Choroid plexus epithelial cell (primary cell): ENCODE measurements at places on chromosomes 1 and 21.

GRCh38 chr1:217228689-217229088 is 402.2 kb downstream of the GPATCH2 start:
- DNase-seq, result no peak

DNA sequence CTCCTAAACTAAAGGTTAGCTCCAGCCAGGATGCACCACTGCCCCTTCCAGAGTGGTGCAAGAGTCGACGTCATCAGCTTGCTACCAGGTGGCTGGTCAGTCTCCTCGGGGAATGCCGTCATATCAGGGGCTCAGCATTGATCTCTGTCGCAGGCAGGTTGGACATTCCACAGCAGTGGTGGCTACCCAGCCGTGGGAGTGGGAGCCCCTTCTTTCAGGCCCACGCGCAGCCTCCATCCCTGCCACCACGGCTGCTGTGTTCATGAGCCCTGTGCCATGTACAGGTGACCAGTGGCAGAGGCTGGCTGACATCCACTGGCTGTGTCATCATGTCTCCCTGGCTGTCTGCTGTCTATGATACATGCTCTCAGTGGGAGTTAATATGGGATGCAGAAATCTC is 25.5 kb downstream of the IL10RB start:
- DNase-seq, result no peak

GRCh38 chr1:77271852-77272580 is 9.8 kb upstream of the AK5 start:
- peak; percentile 69 for DNase-seq

DNA sequence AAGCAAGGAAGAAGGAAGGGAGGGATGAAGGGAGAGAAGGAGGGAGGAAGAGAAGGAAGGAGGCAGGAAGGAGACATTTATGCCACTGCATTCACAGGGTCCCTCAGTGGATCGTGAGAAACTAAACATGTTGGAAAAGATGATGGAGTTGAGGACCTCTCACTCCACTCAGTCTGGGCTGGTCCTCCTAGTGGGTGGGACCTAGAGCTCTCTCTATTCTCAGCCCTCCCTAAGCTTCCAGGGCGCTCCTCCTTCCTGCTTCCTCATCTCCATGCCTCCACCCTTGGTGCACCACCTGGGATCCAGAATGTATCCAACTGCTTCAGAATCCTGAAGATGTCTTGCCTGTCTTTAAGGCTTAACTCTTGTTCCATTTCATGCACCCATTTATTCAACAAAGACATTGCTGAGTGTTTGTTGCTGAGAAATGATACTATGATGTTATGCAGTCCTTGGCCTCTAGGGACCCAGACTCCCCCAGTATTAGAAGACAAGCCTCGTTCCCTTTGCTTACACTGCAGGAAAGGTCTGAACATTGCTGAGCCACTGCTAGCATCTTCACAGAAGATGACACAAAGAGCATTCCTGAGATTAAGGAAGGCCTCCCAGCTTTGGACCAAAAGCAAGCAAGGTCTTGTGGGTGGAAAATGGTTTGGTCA is 88.5 kb downstream of the BEND5 start:
- DNase-seq, result peak; percentile 51
